Activated CD4-positive, alpha-beta T cell treated with anti-CD3 and anti-CD28 coated beads, Interleukin-2, amount 10 ng/mL, durations not matched to agents 24 days and 14 days (primary cell): ENCODE measurements at places on chromosomes 5 and 9.

DNA sequence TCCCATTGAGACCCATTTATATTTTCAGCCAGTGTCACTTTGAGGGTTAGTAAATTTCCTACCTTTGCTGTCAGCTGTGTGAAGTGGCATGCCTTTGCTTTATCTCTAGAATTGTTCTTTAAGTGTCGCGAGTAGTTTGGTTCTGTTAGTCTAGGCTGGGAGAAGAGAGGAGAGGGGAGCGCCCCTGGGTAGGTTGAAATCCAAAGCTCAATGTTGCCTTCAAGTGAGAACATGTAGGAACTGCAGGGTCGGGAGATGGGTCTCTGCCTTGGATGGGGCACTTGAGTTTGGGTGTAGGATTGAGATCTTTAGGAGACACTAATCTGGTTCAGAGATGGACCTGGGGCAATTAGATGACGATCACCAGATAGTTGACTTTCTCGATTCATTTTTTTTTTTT, 46.3 kb downstream of the STC2 start:
- no peak for DNase-seq

DNA sequence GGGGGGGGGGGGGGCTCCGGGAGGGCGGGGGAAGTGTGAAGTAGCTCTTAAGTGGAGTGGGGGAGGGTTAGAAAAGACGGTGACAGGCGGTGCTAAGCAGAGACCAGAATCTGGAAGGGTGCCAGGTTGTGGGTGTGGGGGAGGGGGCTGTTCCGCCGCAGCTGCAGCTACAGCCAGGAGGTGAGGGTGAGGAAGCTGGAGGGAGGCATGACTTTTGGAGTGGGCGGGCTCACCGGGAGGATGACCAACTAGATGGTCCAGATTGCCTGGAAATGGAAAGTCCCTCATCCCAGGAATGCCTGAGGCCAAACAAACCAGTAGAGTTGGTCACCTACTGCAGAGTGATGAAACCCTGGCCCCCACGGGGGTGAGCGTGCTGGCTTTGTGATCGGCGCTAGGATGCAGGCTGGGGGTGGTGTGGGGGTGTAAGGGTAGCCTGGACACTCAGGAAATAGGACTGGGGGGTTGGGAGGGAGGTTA, 158.1 kb upstream of the SHB start:
- DNase-seq: peak; percentile 85

DNA sequence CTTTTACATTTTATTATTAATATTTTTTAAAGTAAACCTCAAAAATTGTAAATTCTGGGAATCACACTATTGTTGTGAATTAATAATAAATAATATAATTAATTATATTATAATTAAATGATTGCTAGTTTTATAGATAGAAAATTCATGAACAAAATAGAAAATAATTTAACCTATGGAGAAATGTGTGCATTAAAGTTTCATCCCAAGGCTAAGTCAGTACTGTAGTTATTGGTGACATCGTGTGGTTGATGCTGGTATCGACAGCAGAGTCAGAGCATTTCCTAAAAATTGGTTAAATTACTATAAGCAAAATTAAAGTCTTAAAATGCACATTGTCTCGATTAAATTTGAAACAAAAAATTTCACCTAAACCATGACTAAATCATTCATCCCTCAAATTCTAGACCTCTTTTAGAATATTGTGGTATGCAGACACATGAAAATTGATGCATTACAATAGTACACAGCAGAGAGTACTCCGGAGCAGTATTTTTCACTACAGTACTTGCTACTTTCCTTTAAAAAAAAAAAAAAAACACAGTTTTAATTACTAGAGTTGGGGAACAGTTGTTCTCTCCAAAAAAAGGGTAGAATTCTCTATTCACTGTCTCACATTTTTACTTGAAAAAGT, 73.9 kb downstream of the RORB start:
- DNase-seq: peak; percentile 71

DNA sequence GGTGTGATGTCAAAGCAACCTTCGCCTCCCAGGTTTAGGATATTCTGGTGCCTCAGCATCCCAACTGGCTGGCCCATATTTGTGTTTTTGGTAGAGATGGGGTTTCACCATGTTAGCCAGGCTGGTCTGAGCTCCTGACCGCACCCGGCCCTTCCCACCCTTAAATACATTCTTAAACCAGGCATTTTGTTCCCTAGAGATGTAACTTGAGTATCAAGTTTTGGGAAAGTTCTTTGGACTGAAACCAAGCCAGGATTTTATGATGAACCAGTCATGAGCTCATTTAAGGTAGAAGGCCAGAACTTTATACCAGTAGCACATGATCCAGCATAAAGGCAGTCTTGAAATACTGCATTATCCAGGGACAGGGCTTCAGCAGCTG, 3.5 kb downstream of the RPL7A start:
- no peak for DNase-seq

DNA sequence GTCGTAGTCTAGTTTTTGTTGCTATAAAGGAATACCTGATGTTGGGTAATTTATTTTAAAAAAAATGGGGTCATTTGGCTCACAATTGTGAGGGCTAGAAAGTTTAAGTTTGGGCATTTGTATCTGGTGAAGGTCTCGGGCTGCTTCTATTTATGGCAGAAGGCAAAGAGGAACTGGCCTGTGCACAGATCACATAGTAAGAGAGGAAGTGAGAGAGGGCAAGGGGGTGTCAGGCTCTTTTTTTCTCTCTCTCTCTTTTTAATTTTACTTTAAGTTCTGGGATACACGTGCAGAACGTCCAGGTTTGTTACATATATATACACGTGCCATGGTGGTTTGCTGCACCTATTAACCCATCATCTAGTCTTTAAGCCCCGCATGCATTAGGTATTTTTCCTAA, 453.3 kb downstream of the DIRAS2 start:
- DNase-seq: no peak
